ENCODE measurements at places on chromosomes 3 and 15. TPM values are rescaled to one million over a fixed set of nuclear protein-coding genes. Genes with fewer than 3 reads are reported as not detected.

Gene ACAN
- not detected for total RNA-seq

Gene LCTL
- not detected for total RNA-seq

Gene ZNF80
- 1.00 TPM for total RNA-seq

Gene TMEM202
- total RNA-seq = not detected

Gene SLC9A9
- 13.4 TPM for total RNA-seq

Gene RPL35A
- 1,079 TPM for total RNA-seq

Gene BCHE
- total RNA-seq = not detected

Gene KLHL24
- 11.9 TPM for total RNA-seq

Gene LRRIQ4
- total RNA-seq = not detected

Gene DAZL
- total RNA-seq = not detected

Gene UQCC5
- 9.1 TPM for total RNA-seq

Gene PYDC2
- not detected for total RNA-seq

Gene GOLGA6A
- total RNA-seq = not detected

Gene GOLGA6B
- not detected for total RNA-seq

Gene UQCRC1
- 180 TPM for total RNA-seq

Gene SERPINI2
- not detected for total RNA-seq

Gene NANOGP8
- not detected for total RNA-seq

Gene CYP8B1
- not detected for total RNA-seq

Gene CCDC14
- 48.1 TPM for total RNA-seq

Gene GOLGA6L10
- total RNA-seq = 0.32 TPM

Gene ROBO1
- total RNA-seq = not detected

Gene SLC6A1
- not detected for total RNA-seq

Gene GOLGA8T
- total RNA-seq = not detected

Gene ALCAM
- total RNA-seq = 12.0 TPM

Gene PIERCE2
- 0.32 TPM for total RNA-seq

Gene INSYN1
- total RNA-seq = not detected

Gene STOML1
- 9.8 TPM for total RNA-seq

Gene TRH
- total RNA-seq = not detected

Gene SERINC4
- total RNA-seq = 0.23 TPM

Gene CHCHD4
- total RNA-seq = 17.8 TPM

Gene STARD9
- total RNA-seq = 14.4 TPM

Gene OSTN
- not detected for total RNA-seq

Gene EPHB1
- total RNA-seq = 0.43 TPM

Gene C3orf22
- total RNA-seq = not detected

Gene SERF2
- total RNA-seq = 683 TPM

Gene DOCK3
- 0.93 TPM for total RNA-seq

Gene IL12A
- total RNA-seq = 4.3 TPM

Gene CCNL1
- 221 TPM for total RNA-seq

Gene NR2E3
- total RNA-seq = not detected

Gene LDHAL6B
- total RNA-seq = not detected

Gene AADACL2
- total RNA-seq = not detected

Gene ISL2
- total RNA-seq = 0.59 TPM

Gene GOLGA6L7
- not detected for total RNA-seq

Measured in T-helper 2 cell treated with Interferon-gamma antibody and Interleukin-4, amounts not matched to agents 100 ng/mL and 5 ng/mL, for 36 hours (primary cell).